T-helper 9 cell (primary cell): ENCODE measurements at places on chromosomes 6 and 20.

- DNase-seq: no peak
These were observed 49.3 kb upstream of the E2F3 start for GRCh38 chr6:20352346-20352745.

- DNase-seq: no peak
These were observed 41.1 kb downstream of the FARS2 start for GRCh38 chr6:5302220-5302946.

- DNase-seq: no peak
These were observed 10.7 kb downstream of the PXMP4 start for GRCh38 chr20:33709398-33709797.

GRCh38 chr6:109373762-109374161 is 8.5 kb downstream of the CD164 start:
- no peak for DNase-seq

GRCh38 chr6:33668914-33669313 is 42.6 kb downstream of the UQCC2 start:
- DNase-seq: peak; percentile 37

- no peak for DNase-seq
These were observed 373.4 kb upstream of the AGPAT4 start for GRCh38 chr6:161647234-161647633.
